Activated naive CD8-positive, alpha-beta T cell treated with anti-CD3 and anti-CD28 coated beads for 36 hours (primary cell): ENCODE measurements at places on chromosomes 1 and 21.

DNA sequence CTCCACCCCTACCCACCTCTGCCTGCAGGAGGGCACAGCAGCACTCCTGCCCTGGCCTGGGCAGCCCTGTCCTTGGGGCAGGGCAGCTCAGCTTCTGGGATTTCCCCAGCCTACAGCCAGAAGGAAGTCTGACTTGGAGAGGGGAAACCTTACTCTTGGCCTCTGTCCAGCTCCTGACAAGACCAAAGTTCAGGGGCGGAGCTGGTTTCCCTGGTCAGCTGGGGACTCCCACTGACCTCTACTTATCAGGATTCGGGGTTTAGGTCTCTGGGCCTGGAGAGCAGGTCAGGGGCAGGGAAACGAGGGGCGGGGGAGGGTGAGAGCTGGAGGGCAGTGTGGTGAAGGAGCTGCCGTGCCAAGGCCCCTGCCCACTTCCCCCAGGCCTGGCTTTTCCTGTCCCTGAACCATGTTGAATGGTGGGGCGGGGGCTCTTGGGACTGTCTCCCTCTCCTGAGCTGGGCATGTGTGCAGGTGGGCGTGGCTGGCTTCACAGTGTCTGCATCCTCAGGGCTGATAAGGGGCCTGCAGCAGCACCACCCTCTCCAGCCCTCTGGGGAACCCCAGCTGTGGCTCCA lies 16.8 kb upstream of the ETV3 start:
- DNase-seq = no peak

GRCh38 chr1:58780836-58781452 lies 2.9 kb downstream of the JUN start:
- no peak for DNase-seq

- DNase-seq = no peak
These were observed 104.8 kb upstream of the DPT start for GRCh38 chr1:168833801-168834224.

DNA sequence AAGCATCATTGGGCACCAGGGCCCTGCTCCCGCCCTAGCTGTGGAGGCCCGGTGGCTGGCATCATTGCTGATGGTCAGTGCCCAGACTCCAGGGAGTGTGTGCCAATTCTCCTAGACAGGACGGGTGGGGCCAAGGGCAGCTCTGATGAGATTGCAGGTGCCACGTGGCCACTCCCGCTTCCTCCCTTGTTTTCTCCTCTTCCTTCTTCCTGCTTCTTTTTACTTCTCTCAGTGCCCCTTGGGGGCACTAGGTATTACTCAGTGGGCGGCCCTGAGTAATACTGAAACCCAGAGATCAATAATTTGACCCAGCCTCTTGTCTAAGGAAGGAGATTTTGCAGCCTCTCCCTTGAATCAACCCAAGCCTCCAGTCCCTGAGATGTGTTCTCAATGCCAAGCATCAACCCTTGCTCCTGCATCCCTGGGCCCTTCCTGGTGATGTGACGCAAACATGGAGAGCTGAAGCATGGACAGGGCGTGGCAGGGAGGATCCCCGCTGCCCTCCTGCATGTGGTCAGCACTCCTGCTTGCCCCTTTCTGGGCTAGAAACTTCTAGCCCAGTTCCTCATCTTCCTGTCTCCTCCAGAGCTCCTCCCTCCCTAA lies 32.4 kb downstream of the CDK18 start:
- no peak for DNase-seq

- DNase-seq = no peak
These were observed 20.1 kb downstream of the CBR1 start for GRCh38 chr21:36089946-36090345.
